Activated CD8-positive, alpha-beta T cell treated with anti-CD3 and anti-CD28 coated beads for 36 hours (primary cell): ENCODE measurements at places on chromosomes 7 and 10. TPM values are rescaled to one million over a fixed set of nuclear protein-coding genes. Genes with fewer than 3 reads are reported as not detected.

The CDK5 gene
- 9.9 TPM for total RNA-seq

DNA sequence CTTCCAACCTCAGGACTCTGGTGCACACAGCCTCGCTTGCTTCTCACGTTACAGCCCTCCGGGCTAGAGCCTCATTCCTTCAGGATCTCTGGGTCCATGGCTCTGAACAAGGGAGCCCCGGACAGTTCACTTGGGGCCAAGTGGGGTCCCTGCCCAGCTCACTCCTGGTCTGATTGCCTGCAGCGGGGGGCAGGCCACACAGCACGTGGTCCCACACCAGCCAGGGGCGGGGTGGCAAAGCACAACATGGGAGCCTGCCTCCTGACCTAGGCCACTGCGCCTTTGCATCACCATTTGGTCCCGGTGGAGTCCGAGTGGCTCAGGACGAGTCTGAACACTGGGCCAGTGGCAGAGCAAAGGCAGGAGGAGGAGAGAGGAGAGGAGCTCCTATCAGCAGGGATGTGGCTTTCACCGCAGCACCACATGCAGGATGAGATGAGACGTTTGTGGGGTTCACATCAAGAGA lies 13.4 kb upstream of the CRYGN start:
- H3K36me3 ChIP-seq: no peaks in the 10 kb centered on the region
- H3K4me1 ChIP-seq: peaks cover 11% of the 10 kb centered on the region
- H3K4me3 ChIP-seq: no peak overlapping the region
- no peak overlapping the region for H3K27ac ChIP-seq

DNA sequence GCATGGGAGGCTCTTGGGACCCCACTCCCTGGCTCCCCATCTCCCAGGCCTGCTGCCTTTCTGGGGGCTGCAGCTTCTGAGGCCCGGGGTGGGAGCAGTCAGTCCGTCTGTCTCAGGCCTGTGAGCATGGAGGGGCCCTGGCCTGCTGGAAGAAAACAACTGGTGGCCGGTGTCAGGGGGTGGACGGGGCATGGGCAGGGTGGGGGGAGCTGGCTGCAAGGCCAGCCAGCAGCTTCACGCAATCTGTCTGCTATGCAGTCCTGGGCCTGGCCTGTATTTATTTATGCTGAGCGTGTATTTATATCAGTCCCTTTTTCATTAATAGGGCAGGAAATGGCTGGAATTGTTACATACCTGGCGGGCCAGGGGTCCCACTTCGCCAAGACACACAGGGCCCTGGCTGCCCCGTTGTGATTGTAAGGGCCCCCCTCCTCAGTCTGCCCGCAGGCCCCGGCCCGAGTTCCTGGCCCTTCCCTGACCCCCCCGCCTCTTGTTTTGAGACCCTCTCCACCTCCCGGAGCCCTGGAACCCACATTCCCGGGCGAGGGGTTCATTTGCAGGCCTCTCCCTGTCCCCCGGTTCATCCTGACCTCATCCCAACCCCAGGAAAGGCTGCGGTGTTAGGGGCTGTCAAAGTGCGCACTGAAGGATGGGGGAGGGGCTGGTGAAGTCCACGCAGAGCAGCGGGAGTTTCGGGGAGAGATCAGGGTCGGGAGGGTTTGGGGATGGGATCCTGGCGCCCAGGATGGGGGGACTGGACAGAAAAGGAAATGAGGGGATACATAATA lies 8.2 kb downstream of the TMEM270 start:
- H3K27ac ChIP-seq: no peak overlapping the region
- no peak overlapping the region for H3K4me3 ChIP-seq
- H3K27me3 ChIP-seq: no peaks in the 10 kb centered on the region
- H3K4me1 ChIP-seq: no peaks in the 10 kb centered on the region

DNA sequence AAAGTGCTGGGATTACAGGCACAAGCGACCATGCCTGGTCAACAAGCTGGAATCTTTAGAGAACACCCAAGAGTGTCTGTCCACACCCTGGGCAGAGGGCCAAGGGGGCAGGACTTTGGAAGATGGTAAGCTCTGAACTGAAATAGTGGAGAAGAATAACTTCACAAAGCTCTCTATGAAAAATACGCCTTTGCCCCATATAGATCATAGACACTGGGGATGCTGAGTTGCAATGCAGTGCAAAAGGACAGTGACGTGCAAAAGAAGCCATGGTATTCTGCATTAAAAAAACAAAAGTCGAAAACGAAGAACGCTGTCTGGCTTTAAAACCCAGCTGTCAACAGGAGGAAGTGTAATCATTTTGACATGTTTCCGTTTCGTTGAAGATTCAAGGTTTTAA lies 353.6 kb downstream of the CALN1 start:
- no peak overlapping the region for H3K4me3 ChIP-seq
- no peak for DNase-seq
- H3K27me3 ChIP-seq: no peaks in the 10 kb centered on the region

The NRG3 gene
- not detected for total RNA-seq

GRCh38 chr10:132606536-132607316 lies 69.1 kb downstream of the INPP5A start:
- peaks cover 5% of the 10 kb centered on the region for H3K36me3 ChIP-seq
- no peak for DNase-seq
- H3K4me3 ChIP-seq: no peak overlapping the region
- no peak overlapping the region for H3K27ac ChIP-seq
- H3K4me1 ChIP-seq: peaks cover 22% of the 10 kb centered on the region
- H3K27me3 ChIP-seq: no peaks in the 10 kb centered on the region
